DMS 273 treated with DMSO at 0.1 percent for 48 hours (cell line): ENCODE measurements at places on chromosomes 11 and 22.

DNA sequence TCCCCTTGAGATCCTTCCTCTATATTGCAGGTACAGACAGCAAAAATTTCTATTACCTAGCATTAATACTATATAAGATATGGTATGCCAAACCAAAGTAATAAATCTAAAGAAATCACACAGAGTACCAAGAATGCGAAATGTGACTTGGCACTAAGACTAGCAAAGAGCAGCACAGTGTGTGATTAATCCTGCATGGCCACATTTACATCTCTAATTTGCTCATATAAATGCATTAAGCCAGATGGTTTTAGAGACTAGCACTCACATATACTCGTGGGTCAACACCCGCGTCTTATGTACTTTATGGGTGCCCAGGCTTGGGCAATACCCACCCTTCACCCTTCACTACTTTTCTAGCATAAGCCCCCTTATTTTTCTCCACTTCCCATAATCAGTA is 213.2 kb downstream of the TTC28 start:
- DNase-seq: no peak

GRCh38 chr11:29534836-29535235 is 482.0 kb downstream of the KCNA4 start:
- no peak for DNase-seq

GRCh38 chr11:95456714-95457491 is 225.9 kb upstream of the SESN3 start:
- DNase-seq: no peak

GRCh38 chr11:1156506-1157340 is 1.0 kb upstream of the MUC5AC start:
- DNase-seq: no peak

DNA sequence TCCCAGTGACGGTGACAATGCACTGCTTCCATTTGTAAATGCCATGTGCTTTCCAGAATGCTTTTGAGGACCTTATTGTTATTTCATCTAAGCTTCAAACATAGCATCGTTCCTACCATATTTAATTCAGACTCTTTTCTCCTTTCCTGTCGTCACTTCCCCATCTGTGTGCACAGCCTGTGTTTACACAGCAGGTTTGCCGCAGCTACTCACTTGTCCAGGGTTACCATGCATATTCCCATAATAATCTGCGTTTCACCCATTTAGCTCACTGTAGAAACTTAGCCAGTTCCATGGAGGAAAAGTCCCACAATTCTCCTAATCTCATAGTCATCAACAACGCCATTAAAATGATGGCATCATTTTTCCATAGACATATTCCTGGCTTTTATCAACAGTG is 48.0 kb downstream of the FLI1 start:
- DNase-seq: no peak
